GM23338 (cell line): ENCODE measurements at places on chromosomes 4 and X.
A peak's percentile ranks its signal among the peaks of the same experiment; 100 is the strongest.

GRCh38 chr4:44256414-44256813, 192.2 kb downstream of the KCTD8 start:
- DNase-seq, result peak; percentile 66

GRCh38 chrX:121761845-121762244, 714.4 kb downstream of the GLUD2 start:
- DNase-seq, result no peak

DNA sequence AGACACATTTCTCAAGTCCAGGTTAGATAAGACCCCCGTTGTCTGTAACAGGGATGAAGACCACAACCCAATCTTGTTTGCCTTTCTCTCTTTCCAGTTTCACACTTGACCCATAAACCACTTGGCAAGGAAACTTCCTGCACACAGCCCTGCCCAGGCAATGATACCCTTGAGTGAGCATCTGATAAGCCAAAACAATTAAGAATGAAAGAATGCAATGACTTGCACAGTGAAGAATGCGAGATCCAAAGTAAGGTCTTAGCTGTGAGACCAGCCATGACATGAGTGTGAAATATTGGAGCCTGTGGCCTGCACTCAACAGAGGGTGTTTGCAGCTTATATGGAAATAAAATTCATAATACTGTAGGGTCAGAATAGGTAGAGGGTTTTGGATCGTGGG, 37.9 kb upstream of the MXRA5 start:
- DNase-seq, result no peak

- no peak for DNase-seq
Measured at GRCh38 chr4:15920723-15921591, 17.6 kb downstream of the FGFBP1 start.

- DNase-seq, result no peak
Measured at GRCh38 chrX:10622197-10622596, 1.8 kb upstream of the MID1 start.

GRCh38 chrX:106331606-106332005, 163.5 kb downstream of the PWWP3B start:
- DNase-seq, result no peak

DNA sequence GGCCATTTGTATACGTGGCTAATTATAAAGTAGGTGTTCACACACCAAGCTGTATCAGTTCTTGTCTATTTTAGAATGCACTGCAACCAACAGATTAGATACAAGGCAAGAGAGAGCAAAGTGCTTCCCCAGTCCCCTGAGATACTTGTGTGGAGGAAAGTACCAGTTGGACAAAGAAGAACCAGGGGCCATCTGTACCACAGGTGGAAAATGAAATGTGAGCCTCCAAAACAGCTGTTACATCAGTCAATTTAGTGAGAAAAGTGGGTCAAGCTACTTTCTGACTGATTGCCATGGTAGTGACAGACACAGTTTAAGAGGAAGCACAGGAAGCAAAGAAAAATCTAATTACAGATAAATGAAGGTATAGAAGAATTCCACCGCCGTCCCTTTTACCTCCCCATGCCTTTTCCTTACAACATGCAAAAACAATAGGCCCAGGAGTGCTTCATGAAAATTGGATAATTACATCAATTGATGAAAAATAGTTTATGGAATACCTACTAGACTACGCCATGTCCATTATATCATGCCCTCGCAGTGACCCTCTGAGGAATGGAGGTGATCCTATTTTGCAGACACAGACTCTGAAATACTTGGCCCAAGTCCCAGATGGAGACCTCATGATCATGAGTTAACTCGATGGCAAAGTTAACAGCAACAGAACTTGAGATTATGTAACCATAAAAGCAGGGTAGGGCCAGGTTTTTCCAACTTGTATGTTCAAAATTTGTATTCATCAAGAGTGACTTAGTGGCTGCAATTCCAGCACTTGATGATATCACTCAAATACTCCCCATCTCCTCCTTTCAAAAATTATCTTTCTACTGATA, 15.8 kb downstream of the SMPX start:
- no peak for DNase-seq

DNA sequence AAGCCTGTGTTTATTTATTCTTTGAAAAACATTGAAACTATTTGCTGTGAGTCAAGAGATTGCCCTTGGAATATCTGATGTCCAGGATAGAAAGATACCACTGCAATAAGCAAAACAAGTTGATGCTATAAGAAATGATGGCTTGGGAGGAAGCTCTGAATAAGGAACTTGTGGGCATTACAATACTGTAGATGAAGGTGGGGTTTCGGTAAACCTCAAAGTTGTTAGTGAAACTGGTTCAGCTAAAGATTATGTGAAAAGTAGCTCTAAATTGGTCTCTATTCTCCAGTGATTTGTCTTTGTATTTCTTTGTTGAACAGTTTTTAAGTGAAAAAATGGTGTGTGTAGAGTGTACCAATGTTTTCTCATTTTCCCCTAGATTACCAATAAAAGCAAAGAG, 128.7 kb downstream of the AKAP4 start:
- no peak for DNase-seq

GRCh38 chr4:175891851-175892250, 79.8 kb upstream of the GPM6A start:
- DNase-seq, result peak; percentile 48
